B cell (primary cell): ENCODE measurements at places on chromosomes 13 and 19. TPM values are rescaled to one million over a fixed set of nuclear protein-coding genes. Genes with fewer than 3 reads are reported as not detected.

GRCh38 chr13:100438059-100438788 lies 150.4 kb downstream of the GGACT start:
- H3K27me3 ChIP-seq: no peaks in the 10 kb centered on the region
- H3K36me3 ChIP-seq: no peaks in the 10 kb centered on the region
- H3K27ac ChIP-seq: no peak overlapping the region
- H3K4me3 ChIP-seq: no peak overlapping the region
- no peak for DNase-seq

DNA sequence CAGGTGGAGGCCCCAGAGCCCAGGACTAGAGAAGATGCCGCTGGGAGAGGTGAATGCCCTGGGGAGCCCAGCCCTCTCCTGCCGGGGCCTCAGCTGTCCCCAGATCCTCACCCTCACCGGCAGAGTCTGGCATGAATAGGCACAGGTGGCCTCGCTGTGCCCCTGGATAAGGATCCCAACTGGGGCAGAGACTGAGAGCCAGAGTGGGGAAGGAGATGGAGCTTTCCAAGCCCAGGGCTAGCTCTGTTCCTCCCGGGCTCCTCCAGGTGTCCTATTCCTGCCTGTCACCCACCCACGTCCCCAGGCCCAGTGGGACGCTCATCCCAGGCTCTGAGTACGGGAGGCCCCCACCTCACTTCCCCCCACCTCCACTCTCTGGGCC lies 16.5 kb downstream of the PRR36 start:
- H3K36me3 ChIP-seq: peaks cover 3% of the 10 kb centered on the region
- H3K27me3 ChIP-seq: peaks cover 33% of the 10 kb centered on the region
- peaks cover 25% of the 10 kb centered on the region for H3K4me1 ChIP-seq
- no peak overlapping the region for H3K4me3 ChIP-seq
- no peak for DNase-seq

GRCh38 chr13:107358866-107359265 lies 790.9 kb upstream of the ARGLU1 start:
- no peaks in the 10 kb centered on the region for H3K27me3 ChIP-seq
- DNase-seq: no peak
- no peak overlapping the region for H3K27ac ChIP-seq

DNA sequence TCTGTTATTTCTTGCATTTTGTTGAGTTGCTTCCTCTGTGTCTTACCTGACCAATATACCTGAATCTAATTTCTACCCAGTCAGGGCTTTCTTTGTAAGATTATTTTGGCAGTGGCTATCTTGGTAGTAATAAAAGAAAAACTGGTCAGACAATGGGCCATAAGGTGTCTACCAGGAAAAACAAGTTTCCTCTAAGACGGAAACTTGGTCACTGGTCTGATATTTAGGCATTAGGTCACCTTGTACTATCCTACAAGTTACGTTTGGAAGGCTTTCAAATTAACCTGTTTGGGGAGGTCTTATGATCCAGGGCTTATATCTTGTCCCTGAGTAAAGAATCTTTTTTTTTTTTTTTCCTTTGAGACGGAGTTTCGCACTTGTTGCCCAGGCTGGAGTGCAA lies 9.2 kb downstream of the ZNF823 start:
- H3K27ac ChIP-seq: no peak overlapping the region
- H3K36me3 ChIP-seq: no peaks in the 10 kb centered on the region
- H3K4me3 ChIP-seq: no peak overlapping the region
- H3K4me1 ChIP-seq: no peaks in the 10 kb centered on the region
- H3K27me3 ChIP-seq: no peaks in the 10 kb centered on the region
- no peak for DNase-seq

DNA sequence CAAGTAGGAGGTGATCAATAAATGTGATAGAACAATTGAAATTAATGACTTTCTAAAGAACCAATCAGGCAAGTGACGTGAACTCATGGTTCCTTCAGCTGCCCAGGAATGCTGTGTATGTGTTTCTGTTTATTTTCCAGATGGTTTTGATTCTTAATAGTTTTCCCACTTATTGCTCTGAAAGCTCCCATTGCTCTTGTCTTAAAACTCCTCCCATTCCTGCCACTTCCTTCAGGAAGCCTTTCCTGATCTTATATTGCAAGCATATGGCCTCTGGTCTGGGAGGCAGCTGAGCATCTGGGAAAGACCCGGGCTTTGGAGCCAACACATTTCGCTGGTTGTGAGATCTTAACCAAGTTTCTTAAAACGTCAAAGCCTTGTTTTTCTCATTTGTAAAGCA lies 17.1 kb upstream of the LATS2 start:
- no peak overlapping the region for H3K27ac ChIP-seq
- peaks cover 15% of the 10 kb centered on the region for H3K4me1 ChIP-seq
- H3K36me3 ChIP-seq: no peaks in the 10 kb centered on the region
- no peak overlapping the region for H3K4me3 ChIP-seq
- no peak for DNase-seq

PGLYRP2 gene
- not detected in 2 replicates for total RNA-seq

GRCh38 chr13:45943965-45944364 lies 92.4 kb upstream of the SIAH3 start:
- H3K36me3 ChIP-seq: no peaks in the 10 kb centered on the region
- H3K4me3 ChIP-seq: no peak overlapping the region
- DNase-seq: no peak
- H3K4me1 ChIP-seq: no peaks in the 10 kb centered on the region

DNA sequence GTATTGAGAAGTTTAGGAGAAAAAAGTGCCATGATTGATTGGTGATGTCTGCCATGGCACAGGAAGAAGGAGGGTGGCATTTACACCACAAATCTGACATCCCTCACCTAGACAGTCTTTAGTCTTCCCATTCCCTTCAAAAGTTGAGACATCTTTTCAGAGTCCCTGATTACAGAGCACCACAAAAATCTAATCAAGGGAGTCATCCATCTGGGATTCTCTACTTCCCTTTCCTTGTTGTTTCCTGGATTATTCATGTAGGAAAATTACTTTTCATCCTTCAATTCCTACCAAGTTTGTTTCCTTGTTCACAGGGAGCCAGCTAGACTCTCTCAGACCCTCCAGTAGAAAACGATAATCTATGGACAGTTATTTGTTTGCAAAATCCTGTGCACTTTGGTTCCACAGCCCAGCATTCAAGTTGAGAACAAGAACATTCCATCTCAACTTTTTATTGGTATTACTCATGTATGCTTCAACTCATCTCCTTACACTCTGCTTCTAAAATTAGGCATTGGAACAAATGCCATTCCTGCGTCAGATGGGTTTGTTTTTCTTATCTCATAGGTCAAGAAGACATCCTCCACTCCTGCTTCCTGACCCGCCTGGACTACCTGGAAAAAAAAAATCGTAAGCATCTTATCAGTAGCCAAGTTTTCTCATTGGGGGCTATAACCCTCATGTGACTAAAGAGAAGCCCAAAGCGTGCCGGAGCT lies 259.9 kb downstream of the FOXO1 start:
- H3K27ac ChIP-seq: no peak overlapping the region
- H3K36me3 ChIP-seq: no peaks in the 10 kb centered on the region
- no peak for DNase-seq
- peaks cover 15% of the 10 kb centered on the region for H3K4me1 ChIP-seq
- H3K27me3 ChIP-seq: no peaks in the 10 kb centered on the region

ICAM3 gene
- total RNA-seq: 110 and 119 TPM in 2 replicates

- H3K27ac ChIP-seq: no peak overlapping the region
- H3K36me3 ChIP-seq: no peaks in the 10 kb centered on the region
- no peaks in the 10 kb centered on the region for H3K27me3 ChIP-seq
- H3K4me3 ChIP-seq: no peak overlapping the region
Measured at GRCh38 chr19:9962623-9963290, 26.4 kb upstream of the OLFM2 start.

GRCh38 chr13:45521297-45521696 lies 56.6 kb downstream of the COG3 start:
- no peak for DNase-seq
- H3K4me1 ChIP-seq: no peaks in the 10 kb centered on the region
- H3K27me3 ChIP-seq: no peaks in the 10 kb centered on the region
- no peak overlapping the region for H3K4me3 ChIP-seq
- peaks cover 67% of the 10 kb centered on the region for H3K36me3 ChIP-seq
- no peak overlapping the region for H3K27ac ChIP-seq

DNA sequence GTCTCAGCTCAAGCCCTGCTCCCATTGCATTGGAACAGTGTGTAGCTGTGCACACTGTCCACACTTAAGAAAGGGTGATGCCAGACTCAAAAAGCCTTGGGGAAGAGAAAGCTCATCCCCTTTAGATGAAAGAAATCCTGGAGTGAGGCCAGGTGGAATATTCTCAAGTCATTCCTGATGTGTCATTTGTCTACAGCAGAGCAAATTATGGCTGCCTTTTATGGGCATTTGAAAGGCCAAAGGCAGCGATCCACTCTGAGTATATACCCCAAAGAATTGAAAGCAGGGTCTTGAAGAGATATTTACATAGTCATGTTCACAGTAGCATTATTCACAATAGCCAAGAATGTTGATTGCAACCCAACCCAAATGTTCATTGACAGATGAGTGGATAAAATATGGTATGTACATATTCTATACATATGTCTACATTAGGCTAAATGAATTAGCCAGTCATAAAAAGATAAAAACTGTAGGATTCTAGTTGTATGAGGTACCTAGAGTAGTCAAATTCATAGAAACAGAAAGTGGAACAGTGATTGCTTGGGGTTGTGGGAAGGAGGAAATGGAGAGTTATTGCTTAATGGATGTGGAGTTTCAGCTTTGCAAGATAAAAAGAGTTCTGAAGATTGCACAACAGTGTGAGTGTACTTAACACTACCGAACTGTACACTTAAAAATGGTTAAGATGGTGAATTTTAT lies 214.9 kb downstream of the KCNRG start:
- peaks cover 20% of the 10 kb centered on the region for H3K4me1 ChIP-seq
- H3K36me3 ChIP-seq: no peaks in the 10 kb centered on the region
- DNase-seq: peak; percentile 31

GRCh38 chr19:29172302-29172701 lies 40.6 kb downstream of the UQCRFS1 start:
- H3K27me3 ChIP-seq: no peaks in the 10 kb centered on the region
- DNase-seq: no peak
- no peak overlapping the region for H3K4me3 ChIP-seq
- no peak overlapping the region for H3K27ac ChIP-seq
- H3K4me1 ChIP-seq: no peaks in the 10 kb centered on the region

GRCh38 chr13:71464686-71465085 lies 402.3 kb downstream of the DACH1 start:
- H3K4me3 ChIP-seq: no peak overlapping the region
- no peak for DNase-seq
- H3K27me3 ChIP-seq: no peaks in the 10 kb centered on the region
- H3K27ac ChIP-seq: no peak overlapping the region
- H3K4me1 ChIP-seq: no peaks in the 10 kb centered on the region
- no peaks in the 10 kb centered on the region for H3K36me3 ChIP-seq

PTH2 gene
- not detected in 2 replicates for total RNA-seq

DNA sequence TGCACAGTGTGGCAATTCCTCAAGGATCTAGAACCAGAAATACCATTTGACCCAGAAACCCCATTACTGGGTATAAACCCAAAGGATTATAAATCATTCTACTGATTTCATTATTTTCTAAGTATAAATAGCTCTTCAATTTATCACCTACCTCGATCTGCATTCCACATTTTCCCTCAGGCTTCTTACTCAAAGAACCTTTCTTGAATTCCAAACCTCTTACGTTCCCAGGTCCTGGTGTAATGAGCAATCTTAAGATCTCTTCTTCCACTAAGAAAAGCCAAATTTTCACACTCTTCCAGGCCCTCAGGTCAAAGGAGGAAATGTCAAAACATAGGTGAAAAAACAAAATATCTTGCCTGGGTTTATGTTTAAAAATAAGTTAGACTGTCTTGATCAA lies 237.3 kb upstream of the GPC6 start:
- no peak overlapping the region for H3K4me3 ChIP-seq
- H3K4me1 ChIP-seq: no peaks in the 10 kb centered on the region
- H3K36me3 ChIP-seq: no peaks in the 10 kb centered on the region
- DNase-seq: no peak

DNA sequence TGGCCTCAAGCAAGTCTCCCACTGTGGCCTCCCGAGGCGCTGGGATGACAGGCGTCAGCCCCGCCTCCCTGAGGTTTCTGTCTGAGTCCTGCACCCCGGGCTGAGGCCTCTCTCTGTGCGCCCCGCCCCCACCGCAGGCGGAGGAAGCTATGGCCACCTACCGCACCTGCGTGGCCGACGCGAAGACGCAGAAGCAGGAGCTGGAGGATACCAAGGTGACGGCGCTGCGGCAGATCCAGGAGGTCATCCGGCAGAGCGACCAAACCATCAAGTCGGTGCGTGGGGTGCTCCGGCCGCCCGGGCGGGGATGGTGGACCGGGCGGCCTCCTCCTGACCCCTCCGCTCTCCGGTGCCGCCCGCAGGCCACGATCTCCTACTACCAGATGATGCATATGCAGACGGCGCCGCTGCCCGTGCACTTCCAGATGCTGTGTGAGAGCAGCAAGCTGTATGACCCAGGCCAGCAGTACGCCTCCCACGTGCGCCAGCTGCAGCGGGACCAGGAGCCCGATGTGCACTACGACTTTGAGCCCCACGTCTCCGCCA lies 12.7 kb downstream of the ARHGAP45 start:
- DNase-seq: no peak
- H3K4me3 ChIP-seq: no peak overlapping the region
- H3K36me3 ChIP-seq: no peaks in the 10 kb centered on the region
- H3K27ac ChIP-seq: no peak overlapping the region
- peaks cover 49% of the 10 kb centered on the region for H3K4me1 ChIP-seq

SOX1 gene
- total RNA-seq: not detected in 2 replicates

DNAJB1 gene
- 72.8 and 82.1 TPM in 2 replicates for total RNA-seq

GRCh38 chr19:45528149-45528743 lies 21.0 kb downstream of the VASP start:
- H3K27ac ChIP-seq: no peak overlapping the region
- H3K4me1 ChIP-seq: peaks cover 15% of the 10 kb centered on the region
- H3K36me3 ChIP-seq: peaks cover 37% of the 10 kb centered on the region
- peaks cover 3% of the 10 kb centered on the region for H3K27me3 ChIP-seq
- no peak overlapping the region for H3K4me3 ChIP-seq

NLRP9 gene
- total RNA-seq: not detected in 2 replicates

IGSF23 gene
- total RNA-seq: not detected in 2 replicates

EBPL gene
- total RNA-seq: 16.2 and 20.1 TPM in 2 replicates

DNA sequence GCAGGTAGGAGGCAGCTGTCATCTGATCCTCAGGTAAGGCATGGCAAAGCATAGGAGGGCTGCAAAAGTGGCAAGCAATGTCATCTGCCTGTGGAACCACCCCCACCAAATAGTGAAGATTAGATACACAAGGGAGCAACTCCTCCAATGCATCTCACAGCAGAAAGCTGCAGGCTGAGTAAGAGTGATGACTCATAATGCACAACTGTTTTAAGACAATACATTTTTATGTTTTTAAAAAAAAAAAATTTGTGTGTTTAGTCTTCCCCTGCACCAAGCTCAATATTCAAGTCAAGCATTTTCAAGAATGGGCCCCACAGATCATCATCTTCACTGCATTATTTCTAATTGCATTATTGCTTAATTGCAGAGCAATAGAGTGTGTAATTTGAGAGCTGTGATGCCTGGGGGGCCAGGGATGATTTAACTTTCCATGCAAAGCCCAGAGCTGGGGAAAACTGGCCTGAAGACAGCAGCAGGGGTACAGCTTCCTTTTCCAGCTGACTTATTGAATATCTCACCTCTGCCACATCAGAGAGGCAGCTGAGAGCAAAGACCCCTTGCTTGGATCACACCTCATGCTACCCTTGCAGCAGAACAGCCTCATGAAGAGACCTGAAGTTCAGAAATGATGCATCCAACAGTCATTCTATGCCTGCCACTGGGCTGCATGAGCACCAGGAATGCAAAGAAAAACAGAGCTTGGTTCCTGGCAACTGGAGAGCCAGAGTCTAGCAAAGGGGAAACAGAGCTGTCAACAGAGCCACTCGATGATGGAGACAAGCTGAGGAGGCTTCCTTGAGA lies 22.7 kb upstream of the POP4 start:
- no peak overlapping the region for H3K4me3 ChIP-seq
- H3K27ac ChIP-seq: no peak overlapping the region

LHFPL6 gene
- 0.15 TPM in 1 of 2 replicates, not detected in the other for total RNA-seq
